Occipital lobe (tissue), 3 donors: ENCODE measurements at places on chromosomes 4 and X. TPM values are rescaled to one million over a fixed set of nuclear protein-coding genes. Genes with fewer than 3 reads are reported as not detected.

DNA sequence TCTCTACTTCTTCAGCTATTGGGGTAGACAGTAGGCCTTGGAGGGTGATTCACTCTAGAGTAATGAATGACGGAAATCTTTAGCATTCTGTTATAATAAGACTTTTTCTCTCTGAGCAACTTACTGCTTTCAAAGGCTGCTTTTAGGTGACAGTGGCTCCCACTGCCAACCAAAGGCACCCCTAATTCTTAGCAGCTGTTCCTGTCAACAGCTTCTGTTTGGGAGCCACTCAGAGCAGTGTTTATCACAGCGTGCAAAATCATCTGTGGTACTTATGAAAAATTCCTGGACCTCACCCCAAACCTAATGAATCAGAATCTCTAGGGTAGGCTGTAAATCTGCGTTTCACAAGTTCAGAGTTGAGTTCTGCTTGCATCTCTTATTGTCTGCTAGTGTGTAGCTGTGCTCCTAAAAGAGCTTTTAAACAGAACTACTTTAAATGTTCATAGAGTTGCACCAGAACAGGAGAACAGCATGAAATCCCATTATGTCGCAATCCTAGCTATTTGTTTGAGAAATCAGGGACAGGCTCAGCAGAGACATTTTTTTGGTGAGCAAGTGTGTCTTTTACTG lies 52.8 kb upstream of the POU4F2 start:
- DNase-seq = no peak

DNA sequence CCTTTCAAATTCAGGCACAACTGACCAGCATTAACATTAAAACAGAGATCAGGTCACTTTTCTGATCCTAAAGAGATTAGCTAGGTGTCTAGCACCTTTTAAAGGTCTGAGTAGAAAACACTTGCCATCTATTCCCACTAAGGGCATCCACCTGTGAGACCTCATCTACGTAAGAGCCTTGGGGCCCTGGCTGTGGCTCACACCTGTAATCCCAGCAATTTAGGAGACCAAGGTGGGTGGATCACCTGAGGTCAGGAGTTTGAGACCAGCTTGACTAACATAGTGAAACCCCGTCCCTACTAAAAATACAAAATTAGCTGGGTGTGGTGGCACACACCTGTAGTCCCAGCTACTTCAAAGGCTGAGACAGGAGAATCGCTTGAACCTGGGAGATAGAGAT lies 11.8 kb downstream of the TBC1D9 start:
- no peak for DNase-seq

- no peak for DNase-seq
These were observed 19.5 kb downstream of the SH3KBP1 start for GRCh38 chrX:19867938-19868337.

DNA sequence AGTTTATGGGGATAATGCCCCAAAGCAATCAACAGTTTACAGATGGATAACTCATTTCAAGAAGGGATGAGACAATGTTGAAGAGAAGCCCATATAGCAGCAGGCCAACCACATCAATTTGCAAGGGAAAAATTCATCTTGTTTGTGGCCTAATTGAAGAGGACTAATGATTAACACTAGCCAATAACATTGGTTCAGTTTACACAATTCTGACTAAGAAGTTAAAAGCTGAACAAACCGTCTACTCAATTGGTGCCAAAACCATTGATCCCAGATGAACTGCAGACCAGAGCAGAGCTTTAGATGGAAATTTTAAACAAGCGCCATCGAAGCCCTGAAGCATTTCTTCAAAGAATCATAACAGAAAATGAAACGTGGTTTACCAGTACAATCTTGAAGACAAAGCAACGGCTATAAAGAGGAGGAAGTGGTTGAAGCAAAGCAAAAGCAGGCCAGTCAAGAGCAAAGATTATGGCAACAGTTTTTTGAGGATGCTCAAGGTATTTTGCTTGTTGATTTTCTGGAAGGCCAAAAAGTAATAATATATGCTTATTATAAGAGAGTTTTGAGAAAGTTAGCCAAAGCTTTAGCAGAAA lies 20.5 kb upstream of the BLTP1 start:
- no peak for DNase-seq

- no peak for DNase-seq
These were observed 36.1 kb downstream of the SPARCL1 start for GRCh38 chr4:87493115-87493514.

- DNase-seq = no peak
These were observed 187.0 kb upstream of the PPARGC1A start for GRCh38 chr4:24076811-24077210.

- DNase-seq = no peak
These were observed 57.2 kb downstream of the FRMPD3 start for GRCh38 chrX:107506596-107507031.

PCYT1B gene
- 22.5 TPM for total RNA-seq

DNA sequence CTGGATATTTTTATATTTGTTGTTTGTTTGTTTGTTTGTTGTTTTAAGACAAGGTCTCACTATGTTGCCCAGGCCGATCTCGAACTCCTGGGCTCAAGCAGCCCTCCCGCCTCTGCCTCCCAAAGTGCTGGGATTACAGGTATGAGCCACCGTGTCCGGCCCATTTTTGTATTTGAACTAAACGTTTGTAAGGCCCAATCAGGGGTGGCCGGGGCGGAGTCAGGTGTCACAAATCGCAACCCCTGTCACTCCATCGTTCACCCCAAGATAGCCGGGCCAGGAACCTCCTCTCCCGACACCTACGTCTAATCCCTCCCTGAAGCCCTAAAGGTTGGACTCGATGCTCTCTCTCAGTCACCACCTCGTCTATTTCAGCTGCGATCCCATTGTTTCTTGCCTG lies 722 bp upstream of the EFHC2 start:
- DNase-seq = no peak

CXCL1 gene
- total RNA-seq = 2.0 TPM

DNA sequence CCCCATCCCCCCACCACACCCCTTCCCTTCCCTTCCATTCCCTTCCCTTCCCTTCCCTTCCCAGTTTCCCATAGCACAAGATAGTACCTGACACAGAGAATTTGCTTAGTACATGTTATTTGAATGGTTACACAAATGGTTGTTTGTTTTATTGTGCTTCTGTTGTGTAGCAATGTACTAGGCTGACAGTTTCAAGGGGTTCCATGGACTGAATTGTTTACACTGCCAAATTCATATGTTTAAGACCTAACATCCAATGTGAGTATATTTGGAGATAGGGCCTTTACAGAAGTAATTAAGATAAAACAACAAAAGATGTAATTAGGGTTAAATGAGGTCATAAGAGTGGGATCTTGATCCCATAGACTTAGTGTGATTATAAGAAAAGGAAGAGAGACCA lies 133.5 kb downstream of the FRAS1 start:
- no peak for DNase-seq

DNA sequence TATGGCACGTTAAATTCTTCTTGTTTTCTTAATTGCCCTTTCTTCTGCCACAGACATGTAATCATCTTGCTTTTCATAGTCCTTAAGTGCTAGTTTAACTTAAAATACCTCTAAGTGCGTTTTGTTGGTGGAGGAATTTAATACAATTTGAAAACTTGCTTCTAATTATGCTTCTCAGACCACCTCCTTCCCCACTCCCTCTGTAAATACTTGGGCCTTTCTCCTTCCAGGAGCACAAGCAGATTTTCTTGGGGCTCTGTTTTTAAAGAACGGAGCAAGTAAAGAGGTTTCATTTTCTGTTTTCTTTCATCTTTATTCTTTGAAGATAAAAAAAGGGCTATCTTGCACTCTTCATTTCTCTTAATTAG lies 559 bp upstream of the PCDH18 start:
- DNase-seq = no peak

DNA sequence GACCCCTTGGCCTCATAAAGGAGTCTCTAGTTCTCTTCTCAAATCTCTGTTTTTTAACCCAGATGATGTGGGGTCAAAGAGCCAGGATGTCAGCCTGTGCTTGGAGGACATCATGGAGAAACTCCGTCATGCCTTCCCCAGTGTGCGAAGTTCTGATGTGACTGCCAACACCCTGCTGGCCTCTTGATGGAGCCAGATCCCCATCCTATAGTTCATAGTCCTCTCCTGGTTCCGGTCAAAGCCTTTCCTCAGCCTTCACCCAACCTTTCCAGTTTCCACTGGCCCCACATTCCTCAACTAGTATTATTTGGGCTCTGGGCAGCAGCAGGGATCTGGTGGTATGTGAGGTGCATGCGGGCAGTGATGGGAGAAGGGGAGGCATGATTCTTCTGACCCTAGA lies 30.7 kb downstream of the TAF7L start:
- no peak for DNase-seq

DNA sequence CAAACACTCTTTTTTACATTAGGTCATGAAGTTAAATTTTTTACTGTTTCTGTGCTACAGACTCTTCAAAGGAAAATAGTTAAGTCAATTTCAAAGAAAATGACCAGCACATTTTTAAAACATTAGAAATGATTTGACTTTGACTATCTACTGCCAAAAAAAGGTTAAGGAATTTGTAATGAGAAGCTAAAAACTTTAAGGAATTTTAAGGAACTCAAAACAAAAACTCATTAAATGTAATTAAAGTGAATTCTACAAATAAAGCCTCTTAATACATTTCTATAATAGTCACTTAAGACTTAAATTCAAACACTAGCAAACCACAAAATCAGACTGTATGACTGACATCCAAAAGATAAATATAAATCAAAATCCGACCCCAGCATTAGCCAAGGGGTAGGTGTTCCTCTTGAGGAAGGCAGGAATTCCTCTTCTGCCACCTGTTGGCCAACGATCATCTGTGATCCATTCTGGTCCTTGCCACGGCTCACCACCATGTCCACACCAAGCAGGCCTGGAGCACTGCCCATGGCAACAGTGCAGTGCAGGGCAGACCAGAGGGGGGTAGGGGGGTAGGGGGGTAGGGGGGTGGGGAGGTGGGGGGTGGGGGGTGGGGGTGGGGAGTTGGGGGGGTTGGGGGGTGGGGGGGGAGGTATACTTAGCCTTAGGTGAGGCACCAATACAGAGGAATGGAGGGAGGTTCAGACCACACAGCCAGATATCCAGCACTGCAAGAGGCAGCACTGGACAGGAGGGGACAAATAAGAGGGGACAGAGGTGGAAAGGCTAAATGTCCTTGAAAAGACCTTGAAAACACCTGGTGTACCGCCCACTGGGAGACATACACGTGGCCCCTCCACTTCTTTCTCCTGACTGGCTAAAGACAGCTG lies 287.4 kb downstream of the CHIC1 start:
- no peak for DNase-seq

DNA sequence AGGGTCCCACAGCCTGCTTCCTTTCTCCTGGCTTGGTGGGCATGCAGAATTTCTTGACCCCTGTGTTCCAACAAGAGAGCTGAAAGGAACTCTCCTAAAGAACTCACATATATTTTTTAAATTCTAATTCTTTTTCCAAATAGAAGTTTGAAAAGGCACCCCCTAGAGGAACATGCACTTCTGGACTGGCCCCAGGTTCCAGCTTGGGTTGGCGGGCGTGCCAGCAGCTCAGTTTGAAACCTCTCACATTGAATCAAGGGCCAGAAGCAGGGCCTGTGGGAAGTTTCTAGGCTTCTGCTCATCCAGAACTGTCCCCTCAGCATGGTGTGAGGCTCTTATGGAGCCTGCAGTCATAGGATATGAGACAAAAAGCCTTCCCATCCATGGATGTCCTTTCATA lies 132.6 kb downstream of the ATG4A start:
- DNase-seq = no peak

PLK4 gene
- 11.7 TPM for total RNA-seq

BTK gene
- 0.94 TPM for total RNA-seq

- DNase-seq = no peak
These were observed 43.9 kb upstream of the GEMIN8 start for GRCh38 chrX:14073556-14073955.

GRCh38 chr4:80619070-80619674 lies 283.6 kb downstream of the CFAP299 start:
- no peak for DNase-seq

CFP gene
- 0.62 TPM for total RNA-seq

GRCh38 chrX:14125462-14125861 lies 95.8 kb upstream of the GEMIN8 start:
- no peak for DNase-seq

DNA sequence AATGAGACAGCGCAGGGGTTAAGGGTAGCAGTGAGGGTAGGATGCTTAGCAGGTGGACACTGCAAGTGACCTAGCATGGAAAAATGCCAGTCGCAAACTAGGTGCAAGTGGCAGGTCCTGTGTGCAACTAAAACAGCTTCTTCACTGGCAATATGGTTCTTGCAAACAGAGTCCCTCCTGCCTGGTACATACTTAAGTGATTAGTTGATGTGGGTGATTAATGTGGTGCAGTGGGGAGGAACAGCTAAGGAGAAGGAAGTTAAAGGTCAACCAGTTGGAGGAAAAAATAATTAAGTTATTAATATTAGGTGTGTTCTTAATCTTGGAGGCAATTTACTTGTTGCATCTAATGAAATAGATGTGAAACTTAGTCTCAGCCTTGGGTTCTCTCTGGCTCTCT lies 121.6 kb upstream of the IGFBP7 start:
- DNase-seq = no peak

GRCh38 chrX:132774010-132774714 lies 184.3 kb downstream of the HS6ST2 start:
- DNase-seq = no peak

- DNase-seq = no peak
These were observed 128.3 kb downstream of the UCHL1 start for GRCh38 chr4:41384992-41385391.

- peak; percentile 25 for DNase-seq
These were observed at the start of gene PHKA2 for GRCh38 chrX:18983666-18984380. TSS of gene PHKA2 (minus strand) at chrX:18984114. CDS start at chrX:18983932, 182 bp downstream.
